Stomach (tissue), 19 donors: ENCODE measurements at places on chromosomes 1 and 21. TPM values are rescaled to one million over a fixed set of nuclear protein-coding genes. Genes with fewer than 3 reads are reported as not detected.

SIK1 gene
- 5.4 TPM for polyA plus RNA-seq

KRTAP6-2 gene
- not detected for polyA plus RNA-seq

LCE1D gene
- polyA plus RNA-seq = not detected

- peak; percentile 63 for DNase-seq
These were observed 66.1 kb upstream of the FAM3B start for GRCh38 chr21:41250519-41250918.

DNA sequence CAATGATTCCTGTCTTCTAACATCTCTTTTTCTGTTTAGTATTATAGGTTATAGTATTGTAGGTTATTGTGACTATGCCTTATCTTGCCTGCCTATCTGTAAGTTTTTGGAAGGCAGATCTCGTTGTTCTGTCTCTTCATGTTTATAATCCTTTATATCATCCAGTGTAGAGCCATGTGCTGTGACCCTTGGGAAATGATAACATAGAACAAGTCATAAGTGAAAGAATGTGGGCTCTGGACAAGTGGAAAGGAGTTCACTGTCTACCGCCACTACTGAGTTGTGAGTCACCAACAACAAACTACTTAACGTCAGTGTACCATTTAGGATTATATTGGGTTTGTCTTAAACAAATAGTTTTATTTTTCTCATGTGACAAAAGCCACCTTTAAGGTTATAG is 139.3 kb downstream of the LYPLAL1 start:
- no peak for DNase-seq

GRCh38 chr1:22953057-22953739 is 19.5 kb downstream of the LACTBL1 start:
- DNase-seq = peak; percentile 35

GRCh38 chr1:150532860-150533259 is 16.3 kb upstream of the ADAMTSL4 start:
- DNase-seq = no peak

DNA sequence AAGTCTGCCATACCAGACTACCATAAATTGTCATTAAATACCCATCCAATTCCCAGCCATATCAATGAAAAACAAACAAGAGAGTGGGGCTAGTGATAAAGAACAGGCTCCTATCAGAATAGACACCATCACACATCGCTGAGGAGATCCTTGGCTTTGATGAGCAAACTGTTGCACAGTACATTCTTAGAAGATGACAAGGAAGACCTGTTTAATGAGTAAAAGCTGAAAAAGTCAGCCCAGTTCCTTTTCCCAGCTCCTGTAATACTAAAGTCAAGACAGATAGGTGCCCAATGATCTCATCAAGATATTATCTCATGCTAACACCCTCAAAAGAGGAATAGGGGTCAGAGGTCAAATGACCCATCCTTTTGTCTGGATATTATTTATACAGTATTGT is 164.5 kb upstream of the COA6 start:
- no peak for DNase-seq

- no peak for DNase-seq
These were observed 468.5 kb downstream of the PCP4 start for GRCh38 chr21:40335704-40336103.

- DNase-seq = no peak
These were observed 8.3 kb downstream of the KLHDC9 start for GRCh38 chr1:161106431-161106830.

- DNase-seq = peak; percentile 95
These were observed 2.9 kb upstream of the S100A2 start for GRCh38 chr1:153568367-153569099.

- peak; percentile 72 for DNase-seq
These were observed 3.8 kb downstream of the AGO1 start for GRCh38 chr1:35886577-35887431.

DNA sequence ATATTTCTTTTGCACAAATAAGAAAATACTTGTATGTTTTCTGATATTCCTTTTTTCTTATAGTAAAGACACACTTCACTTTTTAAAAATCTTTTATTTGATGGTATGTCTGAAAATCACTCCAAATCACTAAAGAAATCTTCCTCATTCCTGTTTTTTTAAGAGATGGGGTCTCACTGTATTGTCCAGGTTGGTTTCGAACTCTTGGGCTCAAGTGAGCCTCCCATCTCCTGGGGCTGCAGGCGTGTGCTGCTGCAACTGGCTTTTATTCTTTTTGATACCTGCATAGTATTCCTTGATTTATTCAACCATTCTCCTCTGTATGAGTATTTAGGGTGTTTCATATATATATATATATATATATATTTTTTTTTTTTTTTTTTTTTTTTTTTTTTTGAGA is 88.1 kb downstream of the OSBPL9 start:
- DNase-seq = no peak

GRCh38 chr1:161885003-161885402 is 118.9 kb downstream of the ATF6 start:
- DNase-seq = peak; percentile 57

DNA sequence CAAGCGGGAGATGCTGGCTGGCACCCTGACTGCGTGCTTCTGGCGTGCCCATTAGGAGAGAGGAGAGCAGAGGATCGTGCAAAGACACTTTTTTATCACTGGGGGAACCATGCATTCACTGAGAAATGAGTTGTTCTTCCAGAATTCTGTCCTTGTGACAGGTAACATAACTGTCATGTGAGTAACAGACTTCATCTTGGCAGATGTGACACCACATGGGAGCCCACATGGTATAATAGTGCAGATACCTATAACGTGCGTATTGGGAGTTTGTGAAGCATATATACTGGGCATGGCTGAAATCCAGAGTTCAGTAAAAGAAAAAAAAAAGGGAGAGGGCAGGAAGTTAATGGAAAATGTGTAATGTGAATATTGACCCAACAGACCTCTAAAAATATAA is 159.6 kb upstream of the BACE2 start:
- DNase-seq = no peak

DNA sequence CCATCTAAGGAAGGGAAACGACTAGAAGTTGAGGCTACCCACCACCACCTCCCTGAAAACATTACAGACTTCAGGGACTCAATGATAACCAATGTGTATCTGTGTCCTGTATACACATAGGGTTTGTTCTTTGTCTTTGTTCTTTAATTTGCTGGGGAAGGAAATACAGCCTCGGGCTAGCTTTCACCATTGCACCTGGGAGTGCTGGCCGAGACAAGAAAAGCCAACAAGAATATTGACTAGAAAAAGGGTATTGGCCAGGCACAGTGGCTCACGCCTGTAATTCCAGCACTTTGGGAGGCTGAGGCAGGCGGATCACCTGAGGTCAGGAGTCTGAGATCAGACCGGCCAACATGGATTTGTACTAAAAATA is 50.4 kb downstream of the MDM4 start:
- DNase-seq = no peak

DNA sequence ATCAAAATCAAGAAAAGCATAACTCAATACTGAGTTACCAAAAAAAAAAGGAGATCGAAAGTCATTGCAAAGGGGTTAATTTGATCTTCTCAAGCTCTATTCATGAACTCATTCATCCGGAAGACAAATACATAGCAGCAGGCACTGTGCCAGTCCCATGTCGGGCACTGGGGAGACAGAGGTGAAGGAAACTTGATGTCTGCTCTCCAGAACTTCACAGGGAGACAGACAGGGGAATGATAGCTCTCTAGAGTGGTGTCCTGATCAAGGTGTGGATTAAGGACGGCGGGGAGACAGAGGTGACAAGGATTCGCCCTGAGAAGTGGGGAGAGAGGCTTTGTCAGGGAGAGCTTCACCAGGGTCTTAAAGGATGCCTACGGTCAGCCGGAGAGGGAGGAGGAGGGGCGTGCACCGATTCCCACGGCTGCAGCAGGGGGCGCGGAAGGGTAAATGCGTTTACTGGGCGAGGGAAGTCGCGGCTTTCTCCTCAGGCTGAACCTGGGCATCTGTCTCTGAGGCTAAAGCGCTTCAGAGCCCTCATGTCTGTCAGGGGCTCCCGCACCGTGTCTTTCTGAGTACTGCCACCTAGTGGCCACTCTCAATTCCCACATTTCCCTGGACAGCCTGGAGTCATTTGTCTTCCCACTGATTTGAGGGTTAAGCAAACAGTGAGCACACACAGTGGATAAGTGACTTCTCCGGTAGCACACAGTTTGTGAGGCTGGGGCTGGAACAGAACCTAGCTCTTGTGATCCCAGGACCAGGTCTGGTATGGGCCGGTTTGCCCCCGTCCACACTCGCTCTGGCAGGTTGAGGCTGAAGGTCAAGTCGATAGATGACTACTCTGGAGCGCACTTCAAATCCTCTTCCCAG is 152.8 kb downstream of the TENT5C start:
- peak; percentile 82 for DNase-seq

DNA sequence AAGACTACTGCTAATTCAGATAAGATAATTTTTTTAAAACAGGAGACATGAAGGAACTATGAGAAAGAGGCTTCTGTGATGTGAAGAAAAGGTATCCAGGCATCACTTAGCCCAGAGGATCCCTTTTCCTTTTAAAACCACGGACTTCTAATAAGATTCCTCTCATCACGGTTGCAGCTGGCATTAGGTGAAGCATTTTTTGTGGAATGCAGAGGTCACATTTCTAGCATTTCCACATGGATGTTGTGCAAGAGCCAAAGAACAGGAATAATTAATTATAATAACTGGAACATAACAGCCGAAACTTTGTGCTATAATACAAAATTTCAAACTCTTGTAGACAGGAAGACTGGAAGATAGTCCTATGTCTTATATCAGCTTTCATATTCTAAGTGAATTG is 27.6 kb downstream of the CYP2J2 start:
- DNase-seq = no peak

GRCh38 chr1:182389619-182390047 is 2.0 kb downstream of the GLUL start:
- DNase-seq = peak; percentile 50
